Aorta (tissue), 5 donors: ENCODE measurements at places on chromosomes 11 and 22. TPM values are rescaled to one million over a fixed set of nuclear protein-coding genes. Genes with fewer than 3 reads are reported as not detected.
A peak's percentile ranks its signal among the peaks of the same experiment; 100 is the strongest.

OR51B5 gene
- not detected for polyA plus RNA-seq

GLYAT gene
- not detected for polyA plus RNA-seq

HRAS gene
- polyA plus RNA-seq = 142 TPM

ZNF215 gene
- not detected for polyA plus RNA-seq

ANO1 gene
- polyA plus RNA-seq = 25.5 TPM

TTC36 gene
- 0.95 TPM for polyA plus RNA-seq

CCDC89 gene
- polyA plus RNA-seq = 1.6 TPM

MUC6 gene
- 0.49 TPM for polyA plus RNA-seq

CARD18 gene
- polyA plus RNA-seq = not detected

KCNJ1 gene
- not detected for polyA plus RNA-seq

- no peaks in the 10 kb centered on the region for H3K4me1 ChIP-seq
- DNase-seq = no peak
- H3K4me3 ChIP-seq = no peak overlapping the region
- no peaks in the 10 kb centered on the region for H3K36me3 ChIP-seq
- H3K27ac ChIP-seq = no peak overlapping the region
These were observed 71.0 kb downstream of the CYP2R1 start for GRCh38 chr11:14821031-14821430.

DNA sequence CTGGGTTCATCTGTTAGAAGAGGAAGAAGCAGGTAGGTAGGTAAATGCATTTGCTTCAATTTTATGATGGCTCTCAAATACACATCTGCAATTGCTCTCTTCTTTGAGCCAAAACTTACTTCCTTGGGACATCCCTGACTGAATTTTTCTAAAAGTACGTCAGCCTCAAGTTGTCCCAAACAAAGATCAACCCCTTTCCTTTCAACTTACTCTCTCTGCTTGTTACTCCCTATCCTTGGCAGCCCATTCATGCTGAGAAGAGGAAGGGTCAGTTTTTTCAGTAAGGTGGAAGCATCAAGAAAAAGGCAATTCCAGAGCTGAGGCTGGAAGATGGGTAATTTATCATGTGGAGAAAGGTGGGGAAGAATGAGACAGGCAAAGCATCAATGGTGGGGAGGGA, 111.2 kb downstream of the LRRC32 start:
- no peak overlapping the region for H3K4me3 ChIP-seq
- no peaks in the 10 kb centered on the region for H3K4me1 ChIP-seq
- H3K36me3 ChIP-seq = no peaks in the 10 kb centered on the region

DNA sequence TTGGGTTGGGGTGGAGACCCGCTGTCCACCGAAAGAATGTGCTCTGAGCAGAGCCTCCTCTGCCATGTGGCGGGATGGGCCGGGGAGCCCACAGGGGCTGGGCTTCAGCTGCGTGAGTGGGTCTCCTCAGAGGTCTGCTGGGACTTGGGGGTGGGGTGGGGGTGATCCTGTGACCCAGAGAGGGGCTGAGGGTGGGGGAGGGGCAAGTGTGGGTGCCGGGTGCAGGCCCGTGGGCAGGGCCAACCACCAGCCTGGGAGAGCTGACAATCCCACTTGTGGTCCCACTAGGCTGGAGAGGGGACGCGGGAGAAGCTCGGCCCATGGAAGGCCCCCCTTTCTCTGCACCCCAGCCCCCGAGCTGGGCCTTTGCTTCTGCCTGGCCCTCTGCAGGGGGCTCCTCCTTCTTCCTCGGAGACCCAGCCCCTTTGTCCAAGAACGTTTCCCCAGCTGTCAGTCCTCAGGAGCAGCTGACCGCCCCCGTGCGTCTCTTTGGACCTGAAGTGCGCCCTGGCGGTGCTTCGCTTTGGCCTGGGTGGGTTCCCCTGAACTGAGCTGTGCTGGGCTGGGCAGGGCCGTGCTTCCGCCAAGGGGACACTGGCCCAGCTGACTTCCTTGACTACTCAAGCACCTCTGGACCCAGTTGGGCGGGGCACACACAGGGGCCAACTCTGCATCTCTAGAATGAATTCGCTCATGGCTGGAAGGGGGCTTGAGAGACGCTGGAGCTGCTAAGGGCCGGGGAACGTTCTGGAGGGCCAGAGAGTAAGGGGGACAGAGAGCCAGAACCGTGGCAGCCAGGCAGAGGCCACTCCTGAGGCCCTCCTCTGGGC, 30.2 kb downstream of the OSBPL5 start:
- DNase-seq = peak; percentile 75
- no peaks in the 10 kb centered on the region for H3K27me3 ChIP-seq
- no peak overlapping the region for H3K4me3 ChIP-seq
- H3K36me3 ChIP-seq = no peaks in the 10 kb centered on the region
- no peak overlapping the region for H3K27ac ChIP-seq

DNA sequence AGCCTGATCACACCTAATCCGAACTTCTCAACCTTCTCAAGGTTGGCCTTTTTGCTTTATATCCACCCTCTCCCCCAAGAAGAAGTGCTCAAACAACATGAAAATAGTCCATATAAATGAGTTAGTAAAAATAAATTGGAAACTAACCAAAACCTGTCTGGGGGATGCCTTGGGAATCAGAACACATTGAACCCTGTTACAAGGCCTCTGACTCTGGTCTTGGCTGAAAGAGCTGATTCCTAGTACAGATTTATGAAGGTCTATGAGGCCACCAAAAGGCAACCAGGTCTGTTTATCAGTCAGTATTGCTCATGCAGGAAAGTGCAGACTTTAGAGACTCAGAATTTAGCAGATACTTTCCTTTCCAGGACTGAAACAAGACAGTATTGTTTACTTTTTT, 49.7 kb downstream of the NRXN2 start:
- no peaks in the 10 kb centered on the region for H3K4me1 ChIP-seq
- DNase-seq = no peak
- H3K4me3 ChIP-seq = no peak overlapping the region
- no peaks in the 10 kb centered on the region for H3K27me3 ChIP-seq
- no peak overlapping the region for H3K27ac ChIP-seq

DNA sequence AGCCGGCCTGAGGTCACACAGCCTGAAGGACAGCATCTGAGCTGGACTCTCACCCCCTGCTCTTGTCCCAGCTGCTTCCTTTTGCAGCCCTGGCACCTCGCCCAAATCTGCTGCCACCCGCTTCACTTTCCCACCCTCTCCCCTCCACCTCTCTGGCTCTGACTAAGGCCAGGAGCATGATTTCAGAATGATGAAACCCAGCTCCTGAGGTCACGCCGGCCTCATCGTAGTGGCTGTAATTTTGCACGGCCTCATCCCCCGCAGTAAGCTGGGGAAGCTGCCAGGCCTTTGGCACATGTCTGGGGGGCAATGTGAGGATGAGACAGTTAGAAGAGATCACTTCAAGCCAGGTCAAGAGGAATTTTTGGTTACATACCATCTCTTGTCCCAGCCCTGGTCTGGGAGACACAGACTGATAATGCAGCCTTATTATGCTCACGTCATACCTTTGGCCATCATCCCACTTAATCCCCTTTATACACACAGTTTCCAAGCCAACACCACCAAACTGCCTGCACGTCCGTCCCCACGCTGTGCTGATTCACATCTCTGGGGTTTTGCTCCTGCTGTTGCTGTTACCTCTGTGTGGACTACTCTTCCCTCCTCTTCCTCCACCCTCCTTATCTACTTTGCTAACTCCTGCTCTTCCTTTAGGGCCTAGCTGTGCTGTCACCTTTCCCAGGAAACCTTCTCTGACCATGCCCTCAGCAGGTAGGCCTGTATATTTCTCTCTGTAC, 58.1 kb downstream of the CHRDL2 start:
- no peak overlapping the region for H3K4me3 ChIP-seq
- no peaks in the 10 kb centered on the region for H3K36me3 ChIP-seq
- no peaks in the 10 kb centered on the region for H3K4me1 ChIP-seq
- no peaks in the 10 kb centered on the region for H3K27me3 ChIP-seq

GRCh38 chr11:114057147-114057546, 2.4 kb upstream of the ZBTB16 start:
- no peaks in the 10 kb centered on the region for H3K36me3 ChIP-seq
- no peak for DNase-seq
- H3K27me3 ChIP-seq = no peaks in the 10 kb centered on the region
- H3K4me3 ChIP-seq = no peak overlapping the region
- H3K4me1 ChIP-seq = peaks cover 5% of the 10 kb centered on the region

GRCh38 chr22:42288791-42289190, 18.3 kb upstream of the TCF20 start:
- H3K4me3 ChIP-seq = no peak overlapping the region
- no peak overlapping the region for H3K27ac ChIP-seq
- H3K36me3 ChIP-seq = no peaks in the 10 kb centered on the region
- no peaks in the 10 kb centered on the region for H3K27me3 ChIP-seq

DNA sequence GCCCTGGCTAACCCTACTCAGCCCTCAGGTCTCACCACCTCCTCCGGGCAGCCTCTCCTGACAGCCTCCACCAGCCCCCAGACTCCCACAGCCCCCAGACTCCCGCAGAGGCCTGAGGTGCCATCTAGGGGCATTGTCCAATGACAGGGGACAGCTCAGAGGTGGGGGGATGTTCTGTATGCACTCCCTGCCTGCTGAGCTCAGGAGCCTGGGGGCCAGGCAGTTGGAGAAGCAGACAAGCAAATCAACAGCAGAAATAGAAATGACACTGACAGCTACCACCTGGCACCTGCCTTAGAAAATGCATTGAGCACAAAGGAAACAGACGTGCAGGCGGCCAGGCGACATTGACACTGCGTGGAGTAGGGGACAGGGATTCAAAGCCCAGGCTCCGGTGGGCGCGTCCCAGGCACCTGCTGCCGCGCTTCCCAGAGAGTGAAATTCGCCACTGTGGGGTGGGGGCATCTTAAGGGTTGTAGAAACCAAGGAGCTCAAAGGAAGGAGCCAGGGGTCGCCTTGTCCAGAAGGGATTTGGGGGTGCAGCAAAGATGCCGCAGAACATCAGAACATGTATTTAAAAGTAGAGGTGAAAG, 22.5 kb upstream of the WNT7B start:
- no peaks in the 10 kb centered on the region for H3K4me1 ChIP-seq
- H3K27ac ChIP-seq = no peak overlapping the region
- no peaks in the 10 kb centered on the region for H3K36me3 ChIP-seq
- no peak overlapping the region for H3K4me3 ChIP-seq
- H3K27me3 ChIP-seq = no peaks in the 10 kb centered on the region

DNA sequence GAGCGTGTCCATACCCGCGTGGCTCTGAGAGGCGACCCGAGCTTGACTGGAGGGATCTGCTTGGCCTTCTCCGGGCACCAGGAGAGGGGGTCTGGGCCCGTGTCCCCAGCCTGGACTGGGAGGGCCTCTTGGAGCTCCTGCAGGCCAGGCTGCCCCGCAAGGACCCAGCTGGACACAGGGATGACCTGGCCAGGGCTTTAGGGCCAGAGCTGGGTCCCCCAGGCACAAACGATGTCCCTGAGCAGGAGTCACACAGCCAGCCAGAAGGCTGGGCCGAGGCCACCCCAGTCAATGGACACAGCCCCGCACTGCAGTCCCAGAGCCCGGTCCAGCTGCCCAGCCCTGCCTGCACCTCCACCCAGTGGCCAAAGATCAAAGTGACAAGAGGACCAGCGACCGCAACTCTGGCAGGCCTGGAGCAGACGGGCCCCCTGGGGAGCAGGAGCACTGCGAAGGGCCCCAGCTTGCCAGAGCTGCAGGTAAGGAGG, 38.2 kb downstream of the TRIOBP start:
- no peaks in the 10 kb centered on the region for H3K27me3 ChIP-seq
- no peaks in the 10 kb centered on the region for H3K4me1 ChIP-seq

GRCh38 chr11:118055966-118056365, 20.9 kb upstream of the TMPRSS4 start:
- no peaks in the 10 kb centered on the region for H3K36me3 ChIP-seq
- H3K27ac ChIP-seq = no peak overlapping the region
- DNase-seq = no peak
- H3K27me3 ChIP-seq = no peaks in the 10 kb centered on the region

- peak overlapping the region; percentile 70 for H3K27ac ChIP-seq
- peak; percentile 90 for DNase-seq
- H3K36me3 ChIP-seq = peaks cover 13% of the 10 kb centered on the region
- peak overlapping the region; percentile 6 for H3K4me3 ChIP-seq
- H3K4me1 ChIP-seq = peaks cover 4% of the 10 kb centered on the region
- H3K27me3 ChIP-seq = no peaks in the 10 kb centered on the region
These were observed 7.2 kb downstream of the AHNAK start for GRCh38 chr11:62539238-62539925.

- H3K36me3 ChIP-seq = no peaks in the 10 kb centered on the region
- no peak overlapping the region for H3K4me3 ChIP-seq
- no peaks in the 10 kb centered on the region for H3K4me1 ChIP-seq
- H3K27me3 ChIP-seq = no peaks in the 10 kb centered on the region
- no peak overlapping the region for H3K27ac ChIP-seq
These were observed 68.1 kb upstream of the SLC22A12 start for GRCh38 chr11:64522843-64523380.

DNA sequence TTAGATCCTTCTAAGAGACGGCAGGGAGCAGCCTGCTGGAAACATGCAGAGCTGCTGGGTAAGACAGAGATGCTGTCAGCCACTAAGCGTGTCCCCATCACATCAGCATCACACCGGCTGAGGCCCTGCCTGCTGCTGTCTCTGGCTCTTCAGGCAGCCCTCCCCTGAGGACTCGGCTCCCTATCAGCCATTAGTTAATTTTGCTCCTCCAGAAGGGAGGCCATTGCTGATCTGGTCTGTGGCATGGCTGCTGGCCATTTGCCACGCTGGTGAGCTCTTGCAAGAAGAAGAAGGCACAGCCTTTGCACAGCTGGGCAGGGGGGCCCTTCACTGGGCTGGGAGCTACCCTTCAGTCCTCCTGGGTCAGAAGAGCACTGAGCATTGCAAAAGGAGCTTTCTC, 131.2 kb upstream of the PARVA start:
- no peak overlapping the region for H3K4me3 ChIP-seq
- no peaks in the 10 kb centered on the region for H3K27me3 ChIP-seq
- H3K36me3 ChIP-seq = peaks cover 9% of the 10 kb centered on the region
- H3K27ac ChIP-seq = peak overlapping the region; percentile 0
- peaks cover 2% of the 10 kb centered on the region for H3K4me1 ChIP-seq

DNA sequence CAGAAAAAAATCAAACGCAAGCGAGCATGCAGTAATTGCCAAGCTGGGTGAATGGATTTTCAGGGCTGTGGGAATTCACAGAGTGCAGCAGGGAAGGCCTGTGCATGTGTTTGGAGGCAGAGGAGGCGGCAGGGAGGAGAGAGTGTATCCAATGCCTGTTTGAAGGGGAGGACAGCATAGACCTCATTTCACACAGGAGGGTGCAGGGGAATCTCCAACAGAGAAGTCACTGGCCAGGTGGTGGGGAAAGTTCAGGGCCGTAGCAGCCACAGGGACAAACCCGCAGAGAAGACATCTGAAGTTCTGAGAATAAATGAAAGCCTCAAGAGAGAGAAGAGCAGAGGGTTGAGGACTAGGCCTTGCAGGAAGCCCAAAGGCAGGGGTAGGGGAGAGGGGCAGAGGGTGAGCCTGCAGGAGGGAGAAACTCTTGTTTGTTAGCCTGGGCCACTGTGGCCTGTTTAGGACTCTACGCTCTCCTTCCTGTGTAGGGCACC, 19.2 kb upstream of the KDM2A start:
- H3K36me3 ChIP-seq = no peaks in the 10 kb centered on the region
- no peaks in the 10 kb centered on the region for H3K4me1 ChIP-seq
- no peaks in the 10 kb centered on the region for H3K27me3 ChIP-seq
- no peak for DNase-seq
